ENCODE measurements at places on chromosomes 1 and 21.

DNA sequence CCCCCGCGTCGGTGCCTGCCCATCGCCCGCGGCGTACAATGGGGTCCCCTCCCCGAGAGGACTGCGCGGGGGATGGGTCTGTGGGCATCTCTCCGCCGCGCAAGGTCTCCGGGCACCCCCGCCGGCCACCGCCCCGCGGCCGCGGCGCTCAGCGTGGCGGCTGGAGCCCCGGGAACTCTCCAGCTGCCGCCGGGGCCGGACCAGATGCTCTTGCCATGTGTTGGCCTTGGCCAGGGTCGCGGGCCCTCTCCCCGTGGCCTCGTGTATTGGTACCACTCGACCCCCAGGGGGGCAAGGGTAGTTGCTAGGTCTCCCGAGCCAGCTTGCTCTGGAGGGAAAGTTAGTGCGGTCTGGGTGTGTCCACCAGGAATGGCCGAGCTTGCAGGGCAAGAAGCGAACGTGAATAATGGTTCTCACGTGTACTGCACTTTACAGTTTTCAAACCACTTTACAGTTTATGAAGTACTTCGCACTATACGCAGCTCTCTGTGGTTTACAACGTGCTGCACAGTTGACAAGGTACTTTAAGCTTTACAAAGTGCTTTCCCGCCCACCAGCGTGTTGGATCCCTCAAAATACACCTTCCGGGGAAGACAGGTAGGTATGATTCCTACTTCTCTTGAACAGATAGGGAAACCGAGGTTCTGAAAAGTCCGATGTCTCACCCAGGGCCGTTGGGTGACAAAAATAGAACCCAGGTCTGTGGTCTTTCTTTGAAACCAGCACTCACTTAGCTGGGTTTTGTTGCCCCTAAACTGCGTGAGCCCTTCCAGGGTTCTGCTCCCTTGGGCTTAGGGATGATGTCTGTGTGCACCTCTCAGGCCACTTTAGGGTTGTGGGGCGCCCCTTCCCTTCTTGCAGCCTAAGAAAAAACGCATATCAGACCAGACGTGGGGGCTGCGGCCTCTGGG is 1.2 kb downstream of the EPHB2 start:
- DNase-seq = no peak

GRCh38 chr1:63794939-63795378 is 21.1 kb downstream of the ROR1 start:
- DNase-seq = no peak

- DNase-seq = no peak
These were observed 40.6 kb downstream of the PTP4A2 start for GRCh38 chr1:31897526-31898100.

- DNase-seq = no peak
These were observed 1.6 kb downstream of the TP53BP2 start for GRCh38 chr1:223843934-223844786.

- no peak for DNase-seq
These were observed 9.6 kb downstream of the NES start for GRCh38 chr1:156667610-156667967.

DNA sequence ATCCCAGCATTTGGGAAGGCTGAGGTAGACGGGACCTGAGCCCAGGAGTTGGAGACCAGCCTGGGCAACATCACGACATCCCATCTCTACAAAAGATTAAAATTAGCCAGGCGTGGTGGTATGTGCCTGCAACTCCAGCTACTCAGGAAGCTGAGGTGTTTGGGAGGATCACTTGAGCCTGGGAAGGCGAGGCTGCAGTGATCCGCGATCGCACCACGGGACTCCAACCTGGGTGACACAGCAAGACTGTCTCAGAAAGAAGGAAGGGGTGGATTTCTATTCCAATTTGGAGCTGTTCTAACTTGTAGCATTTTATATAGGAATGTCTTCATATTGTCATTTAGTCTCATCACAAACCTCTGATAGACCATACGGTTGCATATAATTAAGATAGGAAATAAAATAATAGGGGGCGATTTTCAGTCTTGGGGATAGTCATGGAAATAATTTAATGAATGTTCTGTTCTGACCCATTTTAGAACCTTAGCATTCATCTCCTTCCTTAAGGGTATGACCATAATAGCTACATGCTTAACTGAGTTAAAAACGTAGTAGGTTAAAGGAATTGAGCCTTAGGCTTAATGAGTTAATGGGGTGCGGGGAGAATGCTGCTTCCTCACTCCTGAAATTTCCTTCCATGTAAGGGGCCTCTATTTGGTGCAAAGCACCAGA is 93.1 kb downstream of the ADCY10 start:
- DNase-seq = no peak

- no peak for DNase-seq
These were observed 51.9 kb upstream of the EDN2 start for GRCh38 chr1:41536361-41536802.

GRCh38 chr1:162954824-162955223 is 93.8 kb upstream of the CCDC190 start:
- no peak for DNase-seq

GRCh38 chr1:54709547-54710292 is 5.9 kb upstream of the TTC4 start:
- DNase-seq = no peak

- no peak for DNase-seq
These were observed 14.7 kb upstream of the CSF1 start for GRCh38 chr1:109895720-109896504.

GRCh38 chr1:213287987-213288386 is 236.9 kb downstream of the RPS6KC1 start:
- no peak for DNase-seq

- no peak for DNase-seq
These were observed 217.0 kb downstream of the S1PR1 start for GRCh38 chr1:101453844-101454243.

DNA sequence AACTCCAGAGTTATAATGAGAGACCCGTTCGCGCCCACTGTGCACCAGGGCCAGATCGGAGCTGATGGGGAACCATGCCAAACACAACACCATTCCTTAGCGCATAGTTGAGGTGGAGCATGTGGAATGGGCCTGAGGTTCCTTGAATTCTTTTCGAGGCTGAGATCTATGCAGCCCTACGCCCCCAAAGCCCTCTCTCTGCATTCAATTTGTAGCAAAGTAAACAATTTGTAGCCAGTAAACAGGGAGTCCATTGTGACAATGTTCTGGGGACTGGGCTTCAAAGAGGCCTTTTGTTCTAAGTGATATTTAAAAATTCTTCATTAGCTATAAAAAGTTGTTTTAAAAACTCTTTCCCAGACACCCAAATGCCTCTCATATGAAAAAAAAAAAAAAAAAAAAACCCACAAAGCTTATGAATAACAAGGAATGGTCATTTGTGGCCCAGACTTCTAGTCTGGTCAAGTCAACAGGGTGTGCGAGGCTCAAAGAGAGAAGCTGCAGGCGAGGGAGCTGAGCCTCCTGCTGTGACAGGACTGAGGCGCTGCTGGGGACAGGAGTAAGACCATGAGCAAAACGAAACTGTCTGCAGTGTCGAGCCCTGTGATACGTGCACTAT is 30.6 kb upstream of the KCNE2 start:
- DNase-seq = no peak

DNA sequence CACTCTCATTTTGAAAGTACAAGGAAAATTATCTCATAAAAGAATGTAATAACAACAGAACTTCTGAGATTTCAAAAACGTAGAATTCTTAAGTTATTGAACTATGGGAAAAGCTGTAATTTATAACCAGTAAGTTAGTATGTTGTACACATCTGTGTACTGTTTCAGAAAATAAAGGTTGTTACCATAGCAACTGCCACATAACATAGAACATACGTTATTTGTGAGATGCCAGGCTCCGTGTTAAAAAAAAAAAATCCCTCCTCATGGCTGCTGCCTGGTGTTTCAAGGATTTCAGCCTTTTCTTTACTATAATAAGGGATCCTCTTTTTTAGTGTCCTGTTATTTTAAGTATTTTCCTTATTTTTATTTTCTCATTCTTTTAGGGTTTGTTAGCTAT is 79.5 kb downstream of the RWDD3 start:
- DNase-seq = no peak

- DNase-seq = no peak
These were observed 1.7 kb upstream of the TRIM67 start for GRCh38 chr1:231159963-231160761.

GRCh38 chr1:229986737-229987337 is 80.2 kb upstream of the GALNT2 start:
- no peak for DNase-seq

GRCh38 chr1:56481140-56481694 is 98.1 kb downstream of the PLPP3 start:
- DNase-seq = no peak

DNA sequence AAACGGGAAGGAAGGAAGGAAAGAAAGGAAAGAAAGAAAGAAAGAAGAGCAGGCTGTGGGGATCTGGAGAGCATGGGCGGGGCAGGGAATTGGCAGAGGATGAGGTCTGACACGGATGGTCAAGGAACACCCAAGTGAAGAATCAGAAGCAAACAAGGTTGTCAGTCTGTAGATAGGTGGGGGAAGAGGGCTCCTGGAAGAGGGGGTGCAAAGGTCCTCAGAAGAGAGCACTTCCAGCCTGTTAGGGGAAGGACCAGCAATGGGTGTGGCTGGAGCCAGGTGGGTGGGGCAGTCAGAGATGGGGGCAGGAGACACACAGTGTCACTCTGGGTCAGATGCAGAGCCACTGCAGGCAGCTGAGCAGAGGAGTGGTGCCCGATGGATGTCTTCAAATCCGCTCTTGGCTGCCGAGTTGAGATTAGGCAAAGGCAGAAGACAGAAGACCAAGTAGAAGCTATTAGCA is 11.0 kb upstream of the PLA2G2C start:
- DNase-seq = no peak

DNA sequence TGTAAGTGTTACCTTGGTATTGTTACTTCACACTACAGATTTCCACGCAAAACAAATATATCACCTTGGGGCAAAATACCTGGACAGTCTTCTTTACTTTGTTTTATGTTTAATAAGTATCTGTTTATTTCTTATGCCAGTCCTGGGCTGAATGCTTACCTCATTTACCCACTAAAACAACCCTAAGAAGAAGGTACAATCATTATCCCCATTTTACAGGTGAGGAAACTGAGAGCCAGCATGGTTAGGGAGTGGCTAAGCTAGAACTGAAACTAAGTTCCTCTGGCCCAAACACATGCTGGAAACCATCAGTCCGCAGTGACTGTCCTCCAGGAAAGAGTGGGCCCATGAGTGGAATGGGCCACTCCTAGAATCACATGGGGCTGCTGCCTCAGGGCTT is 13.0 kb upstream of the GUCA2B start:
- DNase-seq = no peak

DNA sequence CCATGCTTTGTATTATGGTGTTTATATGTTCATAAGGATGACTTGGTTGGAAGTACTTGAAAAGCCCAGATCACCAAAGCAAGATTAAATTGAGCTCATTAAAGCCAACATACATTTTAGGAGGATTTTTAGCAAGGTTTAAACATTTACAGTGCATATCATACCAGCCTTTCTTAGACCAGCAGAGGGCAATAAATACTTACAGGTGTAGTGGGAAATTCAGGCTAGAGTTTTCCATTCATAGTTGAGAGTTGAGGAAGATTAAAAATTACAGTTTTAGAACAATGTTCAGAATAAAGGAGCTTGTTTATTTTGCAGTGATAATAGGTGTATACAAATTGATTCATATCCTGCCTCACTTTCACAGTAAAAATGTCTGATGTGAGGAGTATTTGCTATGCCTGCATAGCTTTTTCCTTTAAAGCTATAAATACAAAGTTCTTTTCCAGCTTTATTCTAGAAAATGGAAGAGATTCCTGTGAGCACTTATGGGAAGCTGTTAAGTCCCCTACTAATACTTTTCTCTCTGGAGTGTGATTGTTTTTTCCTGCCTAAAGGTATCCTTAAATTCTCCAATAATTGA is 35.3 kb downstream of the DTL start:
- no peak for DNase-seq

DNA sequence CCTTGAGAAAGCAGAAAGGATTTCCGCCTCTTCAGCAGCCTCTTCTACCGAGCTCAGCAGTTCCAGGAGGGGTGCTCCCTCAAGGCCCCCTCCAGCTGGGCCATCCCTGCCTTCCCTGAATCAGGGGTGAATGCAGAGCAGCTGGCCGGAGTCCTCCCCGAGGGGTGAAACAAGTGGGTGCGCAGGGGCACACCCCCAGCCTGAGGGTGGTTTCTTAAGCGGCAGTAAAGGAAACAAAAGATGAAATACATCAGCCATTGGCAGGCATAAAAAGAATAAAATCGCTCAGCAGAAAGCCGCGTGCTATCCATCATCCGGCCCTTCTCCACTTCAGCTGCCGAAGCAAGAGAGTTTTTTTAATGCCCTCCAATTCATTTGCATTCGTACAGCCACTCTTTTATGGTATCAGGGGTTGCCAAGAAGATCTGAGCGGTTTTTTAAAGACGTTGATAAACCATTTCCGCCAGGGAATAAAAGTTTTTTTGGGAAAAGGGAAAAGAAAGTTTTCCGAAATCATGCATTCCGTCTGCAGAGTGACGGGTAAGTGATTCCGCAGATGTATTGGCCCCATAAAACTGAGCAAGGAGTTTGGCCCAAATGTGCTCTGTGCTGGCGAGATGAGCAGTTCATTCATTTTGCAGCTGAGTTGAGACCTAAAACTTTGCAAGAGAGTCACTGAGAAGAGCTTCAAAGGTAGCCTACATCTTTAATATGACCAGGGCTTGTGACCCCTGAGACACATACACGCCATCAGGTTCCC is 73.7 kb upstream of the ZC3H12A start:
- no peak for DNase-seq

GRCh38 chr1:64933296-64934070 is 32.9 kb downstream of the JAK1 start:
- no peak for DNase-seq

DNA sequence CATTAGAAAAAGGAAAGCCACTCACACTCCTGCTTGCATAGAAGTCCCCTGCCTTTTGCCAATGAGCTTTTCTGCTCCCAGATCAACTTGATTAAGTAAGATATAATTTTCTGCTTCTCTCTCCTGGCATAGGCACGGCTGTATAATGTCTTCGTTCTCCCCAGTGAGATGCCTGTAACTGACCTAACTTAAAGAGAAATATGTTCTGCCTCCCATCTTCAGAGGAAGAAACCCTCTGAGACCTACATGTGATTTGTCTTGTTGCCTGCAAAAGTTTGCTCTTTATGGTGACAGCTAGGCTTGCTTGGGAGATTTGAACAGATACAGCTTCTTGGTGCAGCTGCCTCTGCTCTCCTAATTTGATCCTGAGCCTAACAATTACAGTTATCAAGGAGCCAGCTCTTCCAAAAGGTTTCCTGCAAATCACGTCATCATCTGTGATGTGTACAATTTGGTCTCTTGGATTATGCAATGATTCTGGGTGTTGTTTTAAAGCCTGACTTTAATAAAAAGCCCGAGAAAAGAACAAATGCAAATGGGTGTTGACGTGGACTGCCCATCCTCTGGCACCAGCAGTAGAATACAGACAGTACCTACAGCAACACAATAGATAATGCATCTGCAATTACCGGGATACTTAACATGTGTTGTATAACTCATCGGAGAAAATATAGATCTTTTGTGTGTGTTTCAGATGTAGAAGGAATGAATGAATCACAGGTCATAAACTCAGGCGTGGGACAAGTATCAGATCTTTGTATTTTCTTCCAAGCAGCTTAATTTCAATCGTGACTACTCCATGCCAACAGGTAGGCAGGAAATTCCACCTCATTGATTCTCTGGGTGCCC is 76.2 kb upstream of the KAZN start:
- DNase-seq = no peak

All from GM12891 (cell line).